ENCODE measurements at places on chromosomes 4 and X.

DNA sequence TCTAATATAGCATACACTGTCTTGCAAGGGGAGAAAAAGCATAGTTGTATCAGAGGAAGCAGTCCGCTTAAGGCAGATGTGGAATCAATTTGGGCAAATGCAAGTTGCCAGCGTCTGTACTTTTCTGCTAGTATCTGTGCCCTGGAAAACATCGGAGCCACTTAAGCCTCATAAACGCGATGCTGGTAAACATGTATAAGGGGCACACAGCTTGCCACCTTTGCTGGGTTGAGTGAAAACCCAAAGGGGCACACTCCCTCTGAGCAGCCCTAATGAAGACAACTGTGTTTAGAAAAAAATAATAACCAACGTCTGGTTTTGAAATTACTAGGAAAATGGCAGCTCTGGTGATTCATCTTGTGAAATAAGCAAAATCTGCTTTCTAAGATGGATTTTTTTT lies 24.3 kb downstream of the SMIM20 start:
- H3K4me1 ChIP-seq = peaks cover 8% of the 10 kb centered on the region
- no peak overlapping the region for H3K4me3 ChIP-seq
- H3K36me3 ChIP-seq = no peaks in the 10 kb centered on the region
- no peak for DNase-seq
- H3K27ac ChIP-seq = peak overlapping the region; percentile 50

- no peaks in the 10 kb centered on the region for H3K4me1 ChIP-seq
- no peaks in the 10 kb centered on the region for H3K36me3 ChIP-seq
- no peaks in the 10 kb centered on the region for H3K27me3 ChIP-seq
- H3K27ac ChIP-seq = no peak within 1 kb of the TSS
- DNase-seq = peak; percentile 7
Measured at GRCh38 chr4:105551965-105552746, at the start of gene ARHGEF38. Gene ARHGEF38 (plus strand): TSS chr4:105552620. CDS start chr4:105552766, 146 bp downstream.

DNA sequence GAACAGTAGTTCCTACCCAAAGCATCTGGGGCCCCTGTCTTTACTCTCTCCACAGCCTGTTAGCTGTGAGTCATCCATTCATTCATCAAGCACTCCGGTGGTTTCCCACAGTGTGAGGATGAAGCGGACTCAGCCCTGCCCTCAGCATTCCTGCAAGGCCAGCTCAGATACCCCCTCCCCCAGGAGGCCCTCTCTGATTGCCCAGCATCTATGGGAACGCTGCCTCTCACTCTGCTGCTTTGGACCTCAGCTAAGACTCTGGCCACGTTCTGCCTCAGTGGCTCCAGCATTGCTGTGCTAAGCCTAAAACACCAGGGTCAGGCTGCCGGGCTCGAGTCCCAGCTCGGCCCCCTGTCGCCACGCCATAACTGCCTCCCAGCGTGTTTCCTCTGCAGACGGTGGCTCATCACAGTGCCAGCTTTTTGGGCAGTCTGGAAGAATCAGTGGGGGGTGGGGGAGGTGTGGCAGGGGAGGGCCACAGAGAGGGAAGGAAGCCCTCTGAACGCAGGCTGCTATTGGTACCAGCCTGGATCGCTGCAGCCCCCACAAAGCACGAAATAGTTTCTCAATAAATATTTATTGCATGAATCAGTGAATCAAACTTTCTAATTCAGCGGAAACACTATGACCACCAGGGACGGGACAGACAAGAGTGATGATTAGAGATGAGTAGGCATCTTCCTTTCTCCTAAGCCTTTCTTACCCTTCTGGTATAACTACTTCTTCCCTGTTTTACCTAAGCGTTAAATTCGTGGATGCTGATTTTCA lies 74.4 kb downstream of the SORCS2 start:
- H3K36me3 ChIP-seq = no peaks in the 10 kb centered on the region
- H3K27ac ChIP-seq = no peak overlapping the region
- H3K27me3 ChIP-seq = peaks cover 33% of the 10 kb centered on the region
- no peak overlapping the region for H3K4me3 ChIP-seq
- peak; percentile 92 for DNase-seq

DNA sequence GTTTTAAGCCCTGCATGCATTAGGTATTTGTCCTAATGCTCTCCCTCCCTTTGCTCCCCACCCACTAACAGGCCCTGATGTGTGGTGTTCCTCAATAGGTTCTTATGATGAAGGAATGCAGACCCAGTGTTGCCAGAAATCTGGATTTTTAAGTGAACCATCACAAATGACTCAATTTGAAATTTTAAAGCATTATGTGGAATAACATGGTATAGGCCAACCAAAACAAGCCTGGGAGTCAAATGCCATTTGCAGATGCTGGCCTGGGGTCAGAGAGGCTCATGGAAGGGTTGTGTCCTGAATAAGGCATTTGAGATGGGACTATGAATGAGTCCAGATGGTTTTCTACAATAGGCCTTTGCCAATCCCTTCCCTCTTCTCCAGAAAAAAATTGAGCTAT lies 179.6 kb downstream of the SHROOM3 start:
- no peak overlapping the region for H3K4me3 ChIP-seq
- DNase-seq = peak; percentile 83
- peaks cover 13% of the 10 kb centered on the region for H3K4me1 ChIP-seq

- H3K4me3 ChIP-seq = no peak overlapping the region
- peak overlapping the region; percentile 33 for H3K27ac ChIP-seq
- H3K27me3 ChIP-seq = no peaks in the 10 kb centered on the region
- DNase-seq = no peak
- peaks cover 30% of the 10 kb centered on the region for H3K4me1 ChIP-seq
- H3K36me3 ChIP-seq = peaks cover 30% of the 10 kb centered on the region
Measured at GRCh38 chr4:186688150-186688943, 35.3 kb downstream of the FAT1 start.

GRCh38 chr4:170052919-170053318 lies 26.7 kb upstream of the MFAP3L start:
- H3K4me3 ChIP-seq = no peak overlapping the region
- H3K4me1 ChIP-seq = no peaks in the 10 kb centered on the region
- peaks cover 6% of the 10 kb centered on the region for H3K27me3 ChIP-seq
- H3K27ac ChIP-seq = no peak overlapping the region
- DNase-seq = no peak

DNA sequence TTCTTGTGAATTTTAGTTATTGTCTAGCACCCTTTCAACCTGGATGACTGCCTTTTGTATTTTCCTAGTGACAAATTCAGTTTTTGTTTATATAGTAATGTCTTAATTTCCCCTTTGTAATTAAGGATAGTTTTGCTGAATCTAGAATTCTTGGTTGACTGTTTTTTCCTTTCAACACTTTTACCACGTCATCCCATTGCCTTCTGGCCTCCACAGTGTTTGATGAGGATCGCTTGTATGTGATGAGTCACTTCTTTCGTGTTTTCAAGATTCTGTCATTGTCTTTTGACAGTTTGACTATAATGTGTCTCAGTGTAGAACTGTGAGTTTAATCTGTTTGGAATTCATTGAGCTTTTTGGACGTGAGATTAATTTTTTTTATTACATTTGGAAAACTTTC lies 30.1 kb downstream of the KDM6A start:
- H3K36me3 ChIP-seq = no peaks in the 10 kb centered on the region
- peaks cover 7% of the 10 kb centered on the region for H3K4me1 ChIP-seq
- no peaks in the 10 kb centered on the region for H3K27me3 ChIP-seq

DNA sequence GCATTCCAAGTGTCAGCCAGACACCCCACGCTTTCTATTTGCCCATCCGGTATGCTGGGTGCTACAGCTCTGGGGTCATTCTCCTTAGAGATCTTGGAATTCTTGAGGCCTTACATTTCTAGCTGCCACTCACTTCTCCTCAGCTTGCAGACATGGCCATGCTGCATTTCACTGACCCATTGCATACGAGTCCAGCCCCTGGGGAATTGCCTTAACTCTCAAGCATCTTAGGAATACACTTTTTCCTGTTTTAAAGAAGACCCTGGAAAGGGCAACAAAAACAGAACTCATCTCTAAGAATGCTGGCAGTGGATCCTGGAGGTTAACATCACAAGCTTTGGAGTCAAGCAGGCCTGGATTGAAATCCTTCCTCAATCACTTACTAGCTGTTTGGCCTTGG lies 122.0 kb upstream of the LNX1 start:
- H3K4me3 ChIP-seq = no peak overlapping the region
- H3K27me3 ChIP-seq = no peaks in the 10 kb centered on the region
- no peak for DNase-seq
- H3K36me3 ChIP-seq = no peaks in the 10 kb centered on the region
- peaks cover 28% of the 10 kb centered on the region for H3K4me1 ChIP-seq
- H3K27ac ChIP-seq = no peak overlapping the region

DNA sequence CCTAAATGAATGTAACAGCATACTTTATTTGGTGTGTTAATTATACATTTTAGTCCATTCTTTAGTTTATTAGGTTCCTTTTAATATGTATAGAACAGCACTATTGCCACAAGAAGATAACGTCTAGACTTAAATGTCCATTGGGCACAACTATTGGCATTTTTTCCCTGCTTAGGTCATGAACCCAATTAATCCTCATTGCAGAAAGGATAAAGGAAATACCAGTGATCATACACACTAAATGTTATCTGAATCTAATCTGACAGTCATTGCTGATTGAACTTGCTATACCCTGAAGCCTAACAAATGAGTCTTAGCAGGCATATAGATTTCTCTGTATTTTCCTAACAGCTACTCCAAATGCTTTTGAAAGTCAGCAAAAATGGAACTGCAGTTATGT lies 2250.0 kb upstream of the AGA start:
- H3K4me3 ChIP-seq = no peak overlapping the region
- H3K36me3 ChIP-seq = no peaks in the 10 kb centered on the region
- no peaks in the 10 kb centered on the region for H3K4me1 ChIP-seq
- H3K27me3 ChIP-seq = no peaks in the 10 kb centered on the region

DNA sequence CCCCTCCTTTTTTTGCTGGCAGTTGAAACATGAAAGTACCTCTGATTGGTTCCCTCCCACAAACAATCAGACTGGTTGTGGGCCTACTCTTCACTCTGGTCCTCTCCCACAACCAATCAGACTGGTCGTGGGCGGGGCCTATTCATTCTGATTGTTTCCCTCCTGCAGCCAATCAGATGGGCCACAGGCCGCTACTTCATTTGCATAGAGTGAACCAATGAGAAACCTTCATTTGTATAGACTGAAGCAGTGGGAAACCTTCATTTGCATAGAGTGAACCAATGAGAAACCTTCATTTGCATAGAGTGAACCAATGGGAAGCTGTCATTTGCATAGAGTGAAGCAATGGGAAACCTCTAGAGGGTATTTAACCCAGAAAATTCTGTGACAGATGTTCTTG lies 55.2 kb downstream of the TRMT44 start:
- H3K27me3 ChIP-seq = peaks cover 7% of the 10 kb centered on the region
- no peak overlapping the region for H3K27ac ChIP-seq
- no peak overlapping the region for H3K4me3 ChIP-seq
- no peaks in the 10 kb centered on the region for H3K36me3 ChIP-seq
- H3K4me1 ChIP-seq = no peaks in the 10 kb centered on the region
- no peak for DNase-seq

DNA sequence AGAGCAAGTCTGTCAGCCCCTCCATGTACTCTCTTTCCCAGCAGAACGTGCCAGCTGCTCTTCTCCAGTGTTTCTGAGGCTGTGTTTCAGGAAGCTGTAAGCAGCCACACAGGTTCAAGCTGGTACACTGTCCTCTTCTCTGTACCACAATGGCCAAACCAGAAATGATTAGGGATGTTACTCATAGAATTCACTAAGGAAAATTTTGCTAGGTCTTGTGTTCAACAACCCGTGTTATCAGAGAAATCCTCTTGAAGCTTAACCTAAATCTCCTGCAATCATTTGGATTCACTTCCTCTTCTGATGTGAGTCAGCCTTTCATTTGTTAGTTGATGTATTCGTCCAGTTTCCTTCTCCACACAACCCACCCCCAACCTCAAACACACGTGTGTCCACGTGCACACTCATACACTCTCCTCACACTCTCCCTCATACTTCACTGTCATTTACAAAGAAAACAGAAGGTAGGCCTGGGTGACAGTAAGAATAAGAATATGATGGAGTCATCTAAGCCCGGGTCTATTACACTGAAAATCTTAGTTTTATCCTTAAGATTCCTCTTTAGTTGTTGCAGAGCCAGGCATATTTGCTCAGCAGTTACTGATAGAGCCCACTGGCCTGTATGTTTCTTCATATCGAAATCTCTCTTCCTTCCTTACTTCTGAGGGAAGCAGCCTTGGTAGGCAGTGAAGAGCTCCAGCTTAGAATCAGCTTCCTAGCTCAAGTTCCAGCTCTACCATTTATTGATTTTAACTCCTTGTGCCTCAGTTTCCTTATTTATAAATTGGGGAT lies 63.4 kb downstream of the DCUN1D4 start:
- H3K27ac ChIP-seq = peak overlapping the region; percentile 18
- DNase-seq = peak; percentile 47
- H3K4me3 ChIP-seq = no peak overlapping the region
- no peaks in the 10 kb centered on the region for H3K27me3 ChIP-seq

DNA sequence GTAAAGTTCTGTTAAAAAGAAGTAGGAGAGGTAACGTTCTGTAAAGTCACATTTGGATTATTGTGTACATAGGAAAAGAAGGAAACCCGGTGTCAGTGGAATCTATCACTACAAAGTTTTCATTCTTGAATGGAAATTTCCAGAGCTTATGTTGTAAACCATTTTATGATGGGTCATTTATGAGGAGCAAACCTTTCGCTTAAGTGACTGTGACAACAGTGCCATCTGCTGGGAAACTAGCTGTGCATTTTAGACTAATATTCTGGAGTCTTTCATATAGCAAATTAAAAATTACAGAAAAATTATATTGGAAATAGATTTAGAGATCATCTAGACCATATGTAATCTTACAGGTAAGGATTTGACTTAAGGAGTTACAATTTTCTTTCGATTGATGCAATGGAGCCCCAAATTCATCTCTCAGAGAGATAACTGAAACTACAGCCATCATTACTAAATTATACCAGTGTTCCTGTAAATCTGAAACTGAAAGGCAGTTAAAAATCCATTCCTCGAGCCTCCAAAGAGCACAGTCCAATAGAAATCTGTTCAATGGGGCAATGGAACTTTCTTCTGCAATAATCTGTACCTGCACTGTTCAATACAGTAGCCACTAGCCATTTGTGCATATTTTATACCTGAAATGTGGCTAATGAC lies 26.9 kb downstream of the ASB9 start:
- H3K27ac ChIP-seq = no peak overlapping the region
- peaks cover 2% of the 10 kb centered on the region for H3K27me3 ChIP-seq
- H3K4me1 ChIP-seq = no peaks in the 10 kb centered on the region
- peak; percentile 59 for DNase-seq
- H3K4me3 ChIP-seq = no peak overlapping the region

DNA sequence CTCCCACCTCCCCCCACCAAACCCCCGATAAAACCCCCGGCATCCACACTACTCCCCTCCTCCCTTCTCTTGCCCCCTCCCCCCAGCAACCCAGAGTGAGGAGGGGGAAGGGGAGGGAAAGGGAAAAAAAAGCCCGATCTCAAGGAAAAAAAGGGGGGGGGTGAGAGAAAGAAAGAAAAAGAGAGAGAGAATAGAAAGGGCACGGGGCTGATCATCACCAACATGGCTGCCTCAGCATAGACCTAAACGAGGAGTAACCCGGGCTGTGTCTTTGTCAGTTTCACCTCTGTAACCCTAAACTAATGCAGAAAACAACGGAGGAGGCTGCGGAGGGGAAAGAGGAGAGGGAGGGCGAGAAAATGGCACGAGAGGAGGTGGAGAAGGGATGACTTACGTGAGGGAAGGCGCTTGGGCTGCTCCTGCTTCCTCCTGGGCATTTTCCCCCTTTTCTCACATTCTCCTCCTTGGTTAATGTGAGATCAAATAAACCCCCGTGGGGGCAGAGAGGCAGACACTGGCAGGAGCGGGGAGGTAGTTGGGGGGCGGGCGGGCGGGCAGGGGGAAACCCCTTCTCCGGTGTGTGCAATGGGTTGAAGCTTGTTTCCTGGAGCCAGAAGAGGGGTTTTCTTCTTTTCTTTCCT lies 532 bp downstream of the ZNF827 start:
- peaks cover 5% of the 10 kb centered on the region for H3K4me1 ChIP-seq
- no peaks in the 10 kb centered on the region for H3K27me3 ChIP-seq
- peak; percentile 27 for DNase-seq
